NCI-H2171 treated with DMSO at 0.1 percent for 48 hours (cell line): ENCODE measurements at places on chromosomes 1 and 21.

- no peak for DNase-seq
Measured at GRCh38 chr1:102757363-102757762, 351.0 kb downstream of the COL11A1 start.

DNA sequence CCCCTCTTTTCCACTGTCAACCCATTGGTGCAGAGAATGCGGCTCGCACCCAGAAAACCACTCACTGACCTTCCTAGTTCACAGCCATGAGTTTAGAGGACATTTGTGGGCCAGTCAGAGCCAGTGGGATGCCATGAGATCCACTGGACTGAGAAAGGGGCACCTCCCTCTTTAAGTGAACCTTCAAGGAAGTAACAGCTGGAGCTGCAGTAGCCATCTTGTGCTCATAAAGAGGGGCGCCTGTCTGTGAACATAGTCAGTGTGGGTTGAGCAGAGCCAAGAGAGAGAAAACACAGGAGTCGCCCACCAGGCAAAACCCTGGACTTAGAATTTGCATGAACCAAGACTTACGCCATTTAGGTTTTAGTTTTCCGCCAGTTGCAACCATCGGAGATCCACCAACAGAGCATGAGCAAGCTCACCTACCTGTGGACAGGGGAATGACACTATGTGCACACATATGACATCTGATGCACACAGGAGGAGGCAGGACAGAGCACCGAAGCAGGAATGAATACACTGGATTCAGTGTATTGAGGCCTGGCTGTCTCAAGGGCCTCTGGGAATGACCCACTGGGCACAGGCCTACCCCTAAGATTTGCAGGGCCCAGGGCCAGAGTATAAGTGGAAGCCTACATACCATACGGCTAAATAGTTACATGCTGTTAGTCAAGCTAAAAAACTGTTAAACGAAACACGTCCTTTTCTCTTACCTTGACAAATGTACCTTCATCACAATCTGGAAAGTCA, 151.6 kb downstream of the GRIK3 start:
- no peak for DNase-seq

GRCh38 chr1:43914576-43915525, 18.8 kb upstream of the ARTN start:
- DNase-seq, result peak; percentile 73

- peak; percentile 79 for DNase-seq
Measured at GRCh38 chr1:35475856-35476674, 81.1 kb downstream of the KIAA0319L start.

DNA sequence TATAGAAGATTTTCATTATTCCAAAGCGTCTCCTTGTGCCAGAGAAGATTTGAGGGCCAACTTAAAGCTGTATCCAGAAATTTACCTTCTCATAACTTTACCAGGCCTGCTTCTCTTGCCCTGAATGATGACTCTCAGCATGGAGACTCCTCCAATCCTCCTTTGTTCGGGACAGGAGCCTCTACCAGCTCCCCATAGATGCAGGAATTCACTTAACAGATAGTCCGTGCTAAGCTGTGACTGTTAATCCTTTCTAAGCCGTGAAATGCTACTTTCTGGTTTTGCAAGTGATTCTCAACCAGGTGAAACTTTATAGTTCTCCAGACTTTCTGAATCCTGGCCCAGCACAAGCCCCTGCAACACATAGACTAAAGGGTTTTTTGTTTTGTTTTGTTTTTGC, 31.8 kb upstream of the KCND3 start:
- DNase-seq, result no peak

GRCh38 chr21:22804151-22804550, 1805.9 kb downstream of the NCAM2 start:
- DNase-seq, result no peak

DNA sequence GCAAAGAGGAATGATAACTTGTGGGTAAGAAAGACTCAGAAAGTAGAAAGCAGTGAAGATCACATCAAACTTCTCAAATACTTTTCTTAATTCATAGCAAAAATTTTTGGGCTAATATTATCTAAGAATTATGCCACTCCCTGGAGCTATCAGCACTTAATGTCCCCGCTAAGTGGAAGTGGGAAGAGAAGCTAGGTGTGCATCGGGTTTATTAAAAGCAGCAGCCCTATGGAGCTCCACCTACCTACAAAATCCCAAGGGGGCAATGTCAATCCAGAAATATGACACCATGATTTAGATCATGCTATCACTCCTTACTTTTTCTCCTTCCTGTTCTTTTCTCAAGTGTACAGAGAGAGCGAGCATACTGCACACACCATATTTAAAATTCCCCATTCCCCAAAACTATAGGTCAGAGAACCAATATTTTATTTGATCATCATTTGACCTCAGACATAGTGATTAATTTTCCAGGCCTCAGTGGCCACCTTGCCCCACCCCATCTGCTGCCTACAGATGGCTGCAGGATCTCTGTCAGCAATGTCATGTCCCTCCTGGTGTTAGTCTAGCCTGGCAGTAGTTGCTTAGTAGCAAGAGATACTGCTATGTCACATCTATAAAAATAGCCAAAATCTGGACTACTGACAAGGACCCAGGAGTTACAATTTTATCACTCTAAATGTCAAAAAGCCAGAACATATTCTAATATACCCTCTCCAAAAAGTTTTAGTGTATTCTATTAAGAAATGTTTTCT, 66.6 kb downstream of the MAP3K21 start:
- DNase-seq, result peak; percentile 95

- no peak for DNase-seq
Measured at GRCh38 chr1:152565115-152565514, 1.5 kb downstream of the LCE3E start.

DNA sequence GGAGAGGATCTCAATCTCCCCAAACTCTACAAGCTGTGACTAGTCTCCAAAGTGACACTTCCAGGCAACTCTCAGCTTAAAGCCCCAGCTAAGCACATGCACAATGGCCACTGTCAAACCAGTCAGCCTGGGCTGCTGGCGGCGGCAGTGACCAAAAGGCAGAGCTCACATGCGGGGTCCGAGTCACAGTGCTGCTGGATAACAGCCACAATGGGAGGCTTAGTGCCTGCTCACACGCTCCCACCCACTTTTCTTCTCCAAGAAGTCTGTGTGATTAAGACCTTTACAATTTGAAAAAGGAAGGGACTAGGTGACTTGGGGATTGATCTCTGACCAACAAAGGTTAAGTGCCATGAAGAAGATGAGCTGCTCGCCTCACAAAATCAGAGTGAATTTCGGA, 16.8 kb downstream of the RIPK4 start:
- DNase-seq, result no peak

GRCh38 chr1:172514108-172514507, 18.8 kb upstream of the SUCO start:
- DNase-seq, result no peak

DNA sequence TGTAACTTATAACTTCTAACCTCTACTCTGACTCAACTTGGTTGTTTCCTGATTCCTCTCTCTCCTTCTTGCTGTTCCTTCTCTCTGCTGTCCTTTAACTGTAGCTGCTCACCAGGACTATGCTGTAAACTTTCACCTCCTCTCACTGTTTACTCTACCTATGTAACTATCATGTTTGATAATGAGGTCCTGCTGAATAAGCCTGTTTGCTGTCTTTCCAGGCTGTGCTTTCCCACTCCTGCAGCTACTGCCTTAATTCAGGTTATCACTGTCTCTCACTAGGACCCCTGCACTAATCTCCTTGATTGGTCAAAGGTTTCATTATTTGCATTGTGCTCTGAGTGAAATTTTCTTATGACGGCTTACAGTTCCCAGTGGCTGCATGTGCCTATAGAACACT, 633.9 kb upstream of the PTBP2 start:
- no peak for DNase-seq

- DNase-seq, result no peak
Measured at GRCh38 chr1:226606311-226607267, 58.0 kb downstream of the STUM start.

GRCh38 chr1:193971595-193971994, 785.2 kb upstream of the B3GALT2 start:
- DNase-seq, result no peak

- DNase-seq, result no peak
Measured at GRCh38 chr1:107454791-107455190, 314.0 kb downstream of the NTNG1 start.

GRCh38 chr1:19309123-19309813, 2.7 kb downstream of the AKR7A2 start:
- DNase-seq, result no peak

- no peak for DNase-seq
Measured at GRCh38 chr1:10897981-10898728, 101.7 kb upstream of the CASZ1 start.

- peak; percentile 43 for DNase-seq
Measured at GRCh38 chr21:42340187-42341050, 10.4 kb downstream of the TFF2 start.

- peak; percentile 43 for DNase-seq
Measured at GRCh38 chr1:11893907-11894251, 32.3 kb downstream of the KIAA2013 start.

GRCh38 chr1:100736746-100737145, 17.2 kb downstream of the VCAM1 start:
- peak; percentile 65 for DNase-seq

GRCh38 chr1:55578646-55579045, 363.5 kb upstream of the USP24 start:
- no peak for DNase-seq

DNA sequence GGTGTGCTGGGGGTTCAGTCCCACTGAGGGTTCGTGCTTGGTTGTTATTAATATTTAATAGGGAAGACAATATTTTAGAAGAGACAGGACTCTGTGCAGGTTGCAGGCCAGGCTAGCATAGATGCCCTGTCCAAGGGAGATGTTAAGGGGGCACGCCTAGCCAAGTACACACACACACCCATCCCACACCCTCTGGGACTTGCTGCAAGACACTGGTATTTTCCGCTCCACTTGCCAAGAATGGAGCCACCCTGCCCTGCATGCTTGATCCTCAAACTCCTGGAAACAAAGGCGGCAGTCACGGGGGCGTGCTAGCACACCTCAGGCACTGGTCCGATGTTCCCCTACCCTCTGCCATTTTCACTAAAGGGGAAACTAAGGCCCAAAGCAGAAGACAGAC, 99.1 kb downstream of the MRPL37 start:
- no peak for DNase-seq

DNA sequence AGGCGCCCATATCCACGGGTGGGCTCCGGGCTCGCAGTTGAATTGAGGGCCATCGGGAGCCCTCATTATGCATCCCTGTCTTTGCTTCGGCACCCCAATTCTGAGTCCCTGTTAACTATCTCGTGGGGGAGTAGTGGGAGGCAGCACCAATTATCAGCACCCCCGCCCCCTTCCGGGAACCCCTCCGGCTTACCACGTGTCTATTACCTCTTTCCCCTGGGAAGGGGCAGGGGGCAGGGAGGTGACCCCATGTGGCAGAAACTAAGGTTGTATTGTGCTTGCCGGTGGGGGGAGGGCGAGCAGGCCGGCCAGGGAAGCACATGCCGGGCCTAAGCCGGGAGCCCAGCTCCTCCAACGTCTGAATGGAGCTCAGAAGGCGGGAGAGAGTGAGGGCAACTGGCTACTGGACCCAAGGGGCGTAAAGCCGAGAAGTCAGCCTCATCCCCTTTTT, 1.0 kb downstream of the LIN28A start:
- no peak for DNase-seq

DNA sequence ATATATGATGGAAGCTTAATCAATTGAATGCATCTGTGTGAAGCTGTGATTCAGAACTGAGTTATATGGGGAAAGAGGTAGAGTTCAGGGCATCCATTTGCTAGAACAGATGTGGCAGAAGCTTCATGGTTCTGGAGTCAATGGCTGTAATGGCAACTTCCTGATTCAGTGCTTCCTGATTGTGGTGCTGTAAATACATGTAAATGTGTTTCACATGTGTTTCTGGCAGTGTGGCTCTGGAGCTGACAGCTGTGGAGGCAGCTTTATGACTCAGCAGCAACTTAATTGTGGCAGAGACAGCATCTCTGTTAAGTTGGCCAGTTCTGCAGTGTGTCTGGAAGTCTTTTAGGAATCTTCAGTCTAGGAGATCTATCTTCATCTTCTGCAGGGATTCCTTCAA, 226.6 kb upstream of the ZRANB2 start:
- peak; percentile 23 for DNase-seq

GRCh38 chr1:204376919-204377799, 17.4 kb upstream of the PLEKHA6 start:
- no peak for DNase-seq

DNA sequence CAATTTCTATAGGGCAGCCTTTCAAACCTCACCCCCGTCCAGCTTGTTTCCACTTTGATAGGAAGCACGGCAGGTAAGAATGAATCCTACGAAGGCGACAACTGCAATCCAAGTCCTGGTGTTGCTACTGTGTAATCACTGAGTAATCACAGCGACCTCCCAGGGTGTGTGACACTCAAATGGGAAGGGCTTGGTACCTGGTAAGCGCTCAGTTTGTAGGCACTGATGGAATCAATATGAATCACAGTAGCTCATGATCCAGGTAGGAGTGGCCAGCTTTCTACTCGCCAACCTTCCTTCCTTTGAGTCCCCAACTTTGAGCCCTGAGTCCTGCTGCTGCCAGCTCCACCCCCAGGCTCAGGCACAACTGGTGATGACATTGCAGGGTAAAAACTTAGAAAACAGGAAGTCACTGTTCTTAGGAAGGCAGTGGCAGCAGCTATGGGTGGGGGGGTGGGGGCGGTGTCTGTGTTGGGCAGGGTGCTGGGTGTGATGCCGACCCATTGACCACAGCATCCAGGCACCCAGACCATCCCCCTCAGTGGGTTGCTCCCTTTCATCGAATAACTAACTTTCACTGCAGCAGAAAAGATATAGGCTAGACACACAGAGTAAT, 70.7 kb downstream of the CD247 start:
- no peak for DNase-seq

GRCh38 chr1:10495952-10496351, 21.2 kb downstream of the PEX14 start:
- DNase-seq, result peak; percentile 45

DNA sequence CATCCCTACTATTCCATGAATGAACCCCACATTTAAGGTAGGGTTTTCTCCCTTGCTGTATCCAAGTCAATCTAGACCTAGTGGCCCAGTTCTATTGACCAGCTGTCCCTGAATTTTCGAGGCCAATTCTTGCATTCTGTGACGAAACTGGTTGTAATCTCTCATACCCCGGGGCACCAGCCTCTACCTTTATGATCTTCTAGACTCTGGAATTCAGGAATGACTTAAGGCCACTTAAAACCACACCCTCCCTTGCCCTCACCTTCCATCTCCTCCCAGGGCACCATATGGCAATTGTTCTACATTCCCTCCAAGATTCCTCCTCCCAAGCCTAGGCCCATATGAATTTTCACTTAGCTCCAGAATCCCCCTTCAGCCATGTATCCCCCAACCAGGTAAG, 48.9 kb downstream of the RHOU start:
- DNase-seq, result no peak

GRCh38 chr1:172451002-172451443, 7.2 kb upstream of the PIGC start:
- DNase-seq, result no peak

- no peak for DNase-seq
Measured at GRCh38 chr1:161801955-161802354, 35.8 kb downstream of the ATF6 start.

GRCh38 chr1:38246955-38247952, 200.7 kb upstream of the POU3F1 start:
- DNase-seq, result no peak

GRCh38 chr1:189149547-189150375, 1327.9 kb downstream of the BRINP3 start:
- DNase-seq, result no peak

GRCh38 chr21:23152130-23152529, 2153.9 kb downstream of the NCAM2 start:
- DNase-seq, result peak; percentile 16
